ENCODE measurements at places on chromosomes 6 and 20.

DNA sequence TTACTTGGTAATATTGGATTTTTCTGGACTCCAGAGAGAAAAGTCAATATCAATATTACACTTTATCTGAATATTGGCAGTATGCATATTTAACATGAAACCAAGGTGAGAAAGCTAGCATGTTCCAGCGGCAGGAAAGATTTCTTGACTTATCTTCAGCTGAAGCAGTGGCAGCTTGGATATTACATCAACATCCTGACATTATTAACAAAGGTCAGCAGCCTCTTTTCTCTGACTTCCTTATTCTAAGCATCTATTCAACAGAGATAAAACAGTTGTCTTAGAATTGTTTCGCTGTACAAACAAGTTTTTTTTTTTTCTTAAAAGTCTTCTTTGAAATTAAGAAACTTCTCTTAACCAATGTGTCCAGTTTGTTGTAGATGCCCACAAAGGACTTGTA is 11.8 kb downstream of the DCBLD1 start:
- no peak for DNase-seq

DNA sequence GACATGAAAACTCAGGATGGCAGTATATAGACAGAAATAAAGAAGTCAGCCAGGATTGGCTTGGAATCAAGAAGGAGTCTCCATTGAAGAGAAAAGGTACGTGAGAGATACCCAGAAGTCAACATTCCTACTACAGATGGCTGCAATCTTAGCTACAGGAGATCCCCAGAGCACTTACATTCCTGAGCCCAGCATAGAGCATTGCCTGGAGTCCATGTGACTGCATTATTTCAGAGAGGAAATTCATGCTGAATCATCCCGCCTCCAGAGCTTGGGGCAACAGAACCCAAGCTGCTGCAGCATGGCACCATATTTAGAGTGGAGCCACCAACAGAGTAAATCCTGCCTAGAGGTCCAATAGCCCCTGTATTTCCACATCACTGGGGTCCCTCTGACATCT is 125.0 kb upstream of the GRIK2 start:
- no peak for DNase-seq

- peak; percentile 71 for DNase-seq
These were observed 695.2 kb downstream of the QKI start for GRCh38 chr6:164109770-164110140.

DNA sequence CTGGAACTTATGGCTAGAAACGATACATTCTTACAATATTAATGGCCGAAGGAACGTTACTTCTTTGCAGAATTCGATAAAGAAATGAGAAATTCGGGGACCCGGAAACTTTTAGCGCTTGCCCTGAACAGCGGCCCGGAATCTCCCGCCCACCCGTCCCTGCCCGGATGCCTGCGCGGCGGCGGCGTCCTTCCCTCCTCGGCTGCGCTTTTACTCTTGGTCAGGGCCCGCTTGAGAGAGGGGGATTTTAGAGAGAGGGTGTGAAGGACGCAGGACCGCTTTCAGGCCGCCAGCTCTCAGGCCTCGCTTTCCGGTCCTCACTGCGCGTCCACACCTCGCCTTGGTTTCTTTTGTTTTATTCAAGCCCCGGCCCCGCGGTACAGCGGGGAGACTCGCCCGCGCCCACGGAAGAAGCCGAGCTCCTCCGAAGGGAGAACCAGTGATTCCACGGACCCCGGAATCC is 243.7 kb downstream of the ARID1B start:
- peak; percentile 67 for DNase-seq

GRCh38 chr6:15413466-15414234 is 167.8 kb downstream of the JARID2 start:
- no peak for DNase-seq

DNA sequence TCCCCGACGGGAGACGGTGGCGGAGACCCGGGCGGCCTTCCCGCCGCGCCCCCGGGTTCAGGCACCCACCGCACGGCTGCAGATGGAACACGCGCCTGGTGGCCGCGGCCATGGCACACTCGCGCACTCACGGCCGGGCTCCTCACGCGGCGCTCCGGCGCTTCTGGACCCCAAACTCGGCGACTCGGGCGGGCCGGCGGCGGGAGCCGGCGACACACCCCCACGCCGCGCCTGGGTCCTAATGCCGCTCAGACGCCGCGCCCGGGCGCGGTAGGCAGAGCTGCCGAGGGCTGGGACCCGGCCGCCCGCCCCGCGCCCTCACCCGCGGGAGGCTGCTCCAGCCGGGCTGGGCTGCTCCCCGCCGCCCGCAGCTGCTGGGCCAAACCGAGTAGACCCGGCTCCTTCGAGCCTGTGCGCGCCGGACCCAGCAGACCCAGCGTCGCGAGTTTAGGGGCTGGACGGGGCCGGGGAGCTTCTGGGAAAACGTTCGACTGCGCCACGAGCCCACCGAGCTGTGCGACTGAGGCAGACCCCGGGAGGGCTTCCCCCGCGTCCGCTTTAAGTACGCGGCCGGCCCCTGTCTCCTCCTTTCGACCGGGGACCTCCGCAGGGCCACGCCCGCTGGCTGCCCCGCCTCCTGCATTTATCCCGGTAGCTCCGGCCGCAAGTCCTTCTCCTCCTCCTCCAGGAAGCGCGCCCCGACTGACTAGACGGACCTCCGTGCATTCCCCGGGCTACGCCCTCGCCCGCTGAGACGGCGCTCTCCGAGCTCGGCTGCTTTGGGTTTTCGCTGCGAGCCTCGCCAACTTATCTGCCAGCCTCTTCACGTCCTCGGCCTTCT is at the start of gene SLC4A11:
TSS of gene SLC4A11 (minus strand) at position 165 of the 841 bp plus-strand sequence. CDS start at position 112, 53 bp downstream.
- DNase-seq = peak; percentile 59

DNA sequence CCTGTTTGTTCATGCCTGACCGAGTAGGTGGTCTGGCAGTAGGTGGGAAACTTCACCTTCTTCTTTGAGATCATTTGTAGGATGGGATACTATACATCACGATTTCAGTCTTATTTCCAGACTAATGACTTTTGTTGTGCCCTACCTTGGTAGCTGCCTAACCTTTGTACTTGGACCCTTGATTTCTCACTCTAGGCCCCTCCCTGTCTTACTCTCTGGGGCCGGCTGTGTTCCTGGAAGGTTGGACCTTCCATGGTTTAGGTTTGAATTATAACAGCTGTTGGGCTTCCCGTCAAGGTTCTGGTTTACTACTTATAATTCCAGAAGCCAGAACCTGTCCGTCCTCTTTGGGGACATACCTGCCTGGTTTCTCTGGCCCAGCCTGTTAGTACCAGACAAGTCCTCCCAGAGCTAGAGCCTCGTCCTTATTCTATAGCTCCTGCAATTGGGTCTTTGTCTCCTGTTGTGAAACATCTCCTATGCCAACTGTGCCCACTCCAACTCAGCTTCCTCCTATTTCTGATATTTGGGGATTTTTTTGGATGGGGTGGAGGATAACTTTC is 14.9 kb upstream of the ADIG start:
- DNase-seq = no peak

- no peak for DNase-seq
These were observed 6.8 kb downstream of the BPIFB6 start for GRCh38 chr20:33038243-33038642.

- no peak for DNase-seq
These were observed 139.4 kb upstream of the AKAP12 start for GRCh38 chr6:151100326-151100725.

DNA sequence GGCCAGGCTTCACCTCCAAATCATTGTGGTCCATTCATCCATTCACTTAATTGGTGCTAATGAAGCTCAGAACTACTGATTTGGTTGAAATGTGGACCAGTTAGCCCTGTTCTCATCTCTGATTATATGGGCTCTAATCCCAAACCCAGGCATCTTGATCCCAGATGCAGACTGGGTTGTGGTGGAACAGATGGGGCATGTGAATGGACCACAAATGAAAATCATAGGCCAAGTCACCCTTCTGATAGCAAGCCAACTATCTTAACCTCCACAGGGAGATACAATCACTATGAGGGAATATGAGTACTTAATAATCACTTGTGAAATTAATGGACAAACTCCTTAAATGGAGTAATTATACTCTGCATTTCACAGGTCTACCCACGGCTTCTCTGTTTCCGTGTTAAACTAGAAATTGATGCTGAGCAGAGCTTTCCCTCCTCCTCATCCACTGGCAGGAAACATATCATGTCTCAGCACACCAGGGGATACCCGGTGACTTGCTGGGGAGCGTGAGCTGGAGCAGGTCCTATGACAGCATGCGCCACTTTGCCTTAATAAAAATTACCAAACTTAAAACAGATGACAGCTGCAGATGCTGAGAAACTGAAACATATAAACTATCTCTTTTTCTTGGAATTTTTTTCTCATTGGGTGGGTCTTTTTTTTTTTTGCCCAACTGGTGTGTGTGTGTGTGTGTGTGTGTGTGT is 108.8 kb upstream of the HEY2 start:
- DNase-seq = no peak

GRCh38 chr6:105797983-105798453 is 288.1 kb upstream of the PRDM1 start:
- DNase-seq = no peak

- no peak for DNase-seq
These were observed 24.2 kb downstream of the MRS2 start for GRCh38 chr6:24426729-24427446.

DNA sequence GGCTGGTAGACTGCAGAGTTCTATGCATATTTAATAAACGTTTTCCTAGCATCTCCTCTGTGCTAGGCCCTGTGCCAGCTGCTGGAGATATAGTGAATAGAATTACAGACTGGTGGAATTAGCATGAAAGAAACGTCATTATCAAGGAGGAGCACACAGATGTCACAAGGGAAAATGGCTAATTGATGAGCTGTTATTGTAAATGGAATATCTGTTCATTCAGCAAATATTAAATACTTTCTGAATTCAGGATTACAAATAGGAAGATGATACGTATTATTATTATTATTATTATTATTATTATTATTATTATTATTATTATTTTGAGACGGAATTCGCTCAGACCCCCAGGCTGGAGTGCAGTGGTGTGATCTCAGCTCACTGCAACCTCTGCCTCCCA is 1.2 kb downstream of the AAR2 start:
- no peak for DNase-seq

DNA sequence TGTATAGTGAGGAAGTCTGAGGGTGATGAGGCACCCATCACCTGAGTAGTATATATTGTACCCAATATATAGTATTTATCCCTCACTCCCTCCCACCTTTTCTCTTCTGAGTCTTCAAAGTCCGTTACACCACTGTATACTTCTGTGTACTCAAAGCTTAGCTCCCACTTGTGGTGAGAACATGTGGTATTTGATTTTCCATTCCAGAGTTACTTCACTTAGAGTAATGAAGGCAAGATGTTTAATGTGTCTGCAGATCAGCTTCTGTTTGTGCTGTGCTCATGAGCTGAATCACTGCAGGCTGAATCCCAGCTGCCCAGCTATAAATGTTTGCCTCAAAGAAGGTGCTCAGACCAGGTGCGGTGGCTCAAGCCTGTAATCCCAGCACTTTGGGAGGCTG is 139.3 kb upstream of the FOXA2 start:
- no peak for DNase-seq

- DNase-seq = no peak
These were observed 88.9 kb downstream of the FRK start for GRCh38 chr6:115971785-115972184.

DNA sequence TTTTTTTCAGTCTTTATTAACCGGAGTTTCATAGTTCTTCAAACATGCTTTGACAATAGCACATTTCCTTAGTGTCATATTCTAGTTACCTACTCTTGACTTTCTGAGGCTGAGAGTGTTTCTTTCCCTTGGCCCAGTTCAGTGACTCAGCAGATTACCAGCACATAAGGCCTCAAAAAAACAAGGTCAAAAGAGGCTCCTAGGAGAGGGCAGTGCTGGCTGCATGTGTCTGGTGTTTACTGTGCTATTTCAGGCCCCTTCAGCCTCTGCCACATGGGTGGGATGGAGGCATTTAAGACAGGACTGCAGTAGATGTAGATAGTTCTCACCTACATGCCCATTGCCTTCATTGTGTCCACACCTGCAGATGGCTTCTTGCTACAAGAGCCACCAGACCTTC is 198.2 kb upstream of the SSTR4 start:
- no peak for DNase-seq

- DNase-seq = no peak
These were observed 44.8 kb downstream of the GJA1 start for GRCh38 chr6:121480099-121480713.

DNA sequence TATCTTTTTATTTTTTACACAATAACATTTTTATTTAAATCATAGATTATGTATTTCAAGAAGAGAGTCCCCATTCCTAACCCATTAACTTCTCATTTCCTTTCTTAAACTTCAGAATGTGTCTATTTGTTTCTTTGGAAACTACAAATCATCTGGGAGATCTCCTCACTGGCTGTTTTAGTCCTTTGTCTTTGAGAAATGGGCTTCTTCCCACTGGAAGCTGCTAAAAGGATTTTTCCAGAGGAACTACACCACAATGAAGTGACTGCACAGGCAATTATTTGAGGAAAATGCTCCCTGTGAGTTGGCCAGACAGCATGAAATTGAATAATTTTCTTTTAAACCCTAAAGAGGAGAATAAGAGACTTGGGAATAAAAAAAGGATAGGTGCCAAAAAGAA is 119.1 kb downstream of the TENT5A start:
- DNase-seq = no peak

DNA sequence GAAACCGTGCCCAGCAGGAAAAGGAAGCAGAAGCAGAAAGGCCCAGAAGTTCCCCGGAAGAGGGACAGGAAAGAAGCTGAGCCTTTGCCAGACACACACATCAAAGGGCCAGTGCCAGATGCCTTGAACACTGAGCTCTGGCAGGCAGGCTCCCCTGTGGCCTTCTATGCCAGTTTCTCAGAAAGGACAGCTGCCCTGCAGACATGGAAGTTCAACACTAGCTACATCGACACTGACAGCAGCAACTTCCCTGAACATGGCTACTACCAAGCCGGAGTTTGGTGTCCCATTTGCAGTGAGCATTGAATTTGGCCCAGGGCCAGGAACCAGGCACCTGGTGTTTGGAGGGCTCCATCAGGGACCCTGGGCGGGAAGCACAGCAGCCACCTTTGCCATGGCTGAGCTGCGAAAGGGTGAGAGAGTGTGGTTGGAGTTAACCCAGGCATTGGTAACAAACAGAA is 8.0 kb upstream of the RAET1E start:
- no peak for DNase-seq

GRCh38 chr6:158314737-158315136 is 2.5 kb downstream of the TULP4 start:
- no peak for DNase-seq

DNA sequence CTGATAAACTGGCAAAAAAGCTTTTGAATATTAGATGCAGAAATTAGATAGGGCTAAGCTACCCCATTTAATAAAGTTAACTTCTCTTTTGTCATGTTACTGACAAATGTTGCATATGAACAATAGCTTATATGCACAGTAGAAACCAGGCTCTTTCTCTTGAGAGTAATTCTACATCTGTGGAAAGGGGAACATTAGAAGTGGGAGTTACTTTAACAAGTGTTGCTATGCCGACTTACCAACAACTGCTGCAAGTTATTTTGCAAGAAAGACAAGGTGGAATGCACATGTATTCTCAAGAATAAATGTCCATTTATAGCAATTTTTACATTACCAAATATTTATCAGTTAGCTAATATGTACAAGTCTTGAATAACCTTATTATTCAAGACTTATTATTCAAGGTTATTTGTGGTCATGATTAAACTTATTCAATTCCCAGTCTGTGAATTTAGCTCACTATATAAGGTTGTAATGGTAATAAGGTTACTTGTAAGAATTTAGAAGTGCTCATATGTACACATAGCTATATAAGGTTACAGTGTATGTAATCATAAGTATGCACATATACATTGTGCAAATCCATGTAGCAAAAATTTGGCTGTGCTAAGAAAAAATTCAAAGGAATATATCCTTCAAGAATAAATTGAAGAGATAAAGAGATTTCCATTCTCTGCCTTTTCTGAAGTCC is 38.3 kb downstream of the ADGRG6 start:
- no peak for DNase-seq

- no peak for DNase-seq
These were observed 5.3 kb upstream of the ZNF184 start for GRCh38 chr6:27478141-27478705.
